ENCODE measurements at places on chromosomes 1 and 21. TPM values are rescaled to one million over a fixed set of nuclear protein-coding genes. Genes with fewer than 3 reads are reported as not detected.

The LENEP gene
- not detected for total RNA-seq

The FASLG gene
- not detected for total RNA-seq

The WASF2 gene
- total RNA-seq: 21.7 TPM

The C1orf53 gene
- 4.4 TPM for total RNA-seq

The SH2D5 gene
- 0.07 TPM for total RNA-seq

The SH3D21 gene
- 16.4 TPM for total RNA-seq
